CD8-positive, alpha-beta T cell (primary cell): ENCODE measurements at places on chromosomes 2 and 18.

DNA sequence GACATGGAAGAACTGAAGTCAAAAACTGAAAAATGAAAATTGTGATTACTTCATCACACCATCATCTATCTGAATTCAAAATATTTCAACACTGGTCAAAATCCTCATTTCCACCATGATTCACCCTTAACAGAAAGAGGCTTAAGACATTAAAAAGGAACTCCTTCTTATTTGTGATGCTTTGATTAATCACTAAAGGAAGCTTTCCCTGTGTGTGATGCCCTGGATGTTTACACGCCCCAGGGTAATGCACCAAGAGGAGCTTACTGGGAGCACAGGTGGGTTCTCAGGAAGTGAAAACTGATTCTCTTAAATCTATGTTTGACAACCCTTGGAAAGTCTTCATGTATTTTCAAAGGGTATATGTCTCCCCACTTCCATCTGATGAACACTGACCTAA, 11.5 kb downstream of the GRB14 start:
- DNase-seq: no peak

DNA sequence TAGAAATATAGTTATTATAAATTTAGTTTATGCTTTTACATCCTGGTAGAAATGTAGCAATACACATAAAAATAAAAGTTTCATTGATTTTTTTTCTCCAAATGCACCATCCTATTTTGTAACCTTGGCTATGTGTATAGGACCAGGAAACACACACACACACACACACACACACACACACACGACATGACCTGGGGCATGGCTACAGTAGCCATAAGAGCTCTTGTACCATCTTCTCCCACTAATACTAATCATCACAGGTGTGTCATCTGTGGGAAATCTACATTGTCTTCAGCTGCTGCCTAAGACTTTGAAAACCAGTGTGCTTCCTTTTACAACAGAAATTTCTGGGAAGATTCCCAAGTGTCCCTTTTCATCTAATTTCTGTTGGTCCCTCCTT, 144.3 kb downstream of the MCFD2 start:
- DNase-seq: no peak

DNA sequence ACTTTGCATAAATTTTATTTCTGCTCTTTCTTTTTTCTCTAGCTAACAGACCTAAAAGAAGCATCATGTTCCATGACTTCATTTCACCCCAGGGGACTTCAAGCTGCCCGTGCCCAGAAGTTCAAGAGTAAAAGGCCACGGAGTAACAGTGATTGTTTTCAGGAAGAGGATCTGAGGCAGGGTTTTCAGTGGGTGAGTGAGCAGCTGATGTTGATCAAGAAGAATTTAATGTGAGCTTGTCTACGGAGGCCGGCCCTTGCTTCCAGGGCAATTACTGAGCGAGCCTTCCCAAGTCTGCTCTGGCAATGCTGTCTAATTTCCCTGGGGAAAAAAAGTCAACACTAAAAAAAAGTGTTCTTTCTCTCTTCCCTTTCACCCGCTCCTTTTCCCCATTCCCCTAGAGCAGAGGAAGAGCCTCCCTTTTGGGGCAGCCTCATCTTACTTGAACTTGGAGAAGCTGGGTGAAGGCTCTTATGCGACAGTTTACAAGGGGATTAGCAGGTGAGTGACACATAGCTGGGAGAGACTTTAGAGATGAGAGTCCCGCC, 1.2 kb downstream of the CDK15 start:
- DNase-seq: no peak

GRCh38 chr2:233823731-233824121, 30.6 kb downstream of the HJURP start:
- DNase-seq: no peak
